Activated naive CD4-positive, alpha-beta T cell treated with anti-CD3 and anti-CD28 coated beads, Interleukin-2, amount 50 U/mL, for 72 hours (primary cell): ENCODE measurements at places on chromosomes 6 and 20. TPM values are rescaled to one million over a fixed set of nuclear protein-coding genes. Genes with fewer than 3 reads are reported as not detected.
A peak's percentile ranks its signal among the peaks of the same experiment; 100 is the strongest.

DNA sequence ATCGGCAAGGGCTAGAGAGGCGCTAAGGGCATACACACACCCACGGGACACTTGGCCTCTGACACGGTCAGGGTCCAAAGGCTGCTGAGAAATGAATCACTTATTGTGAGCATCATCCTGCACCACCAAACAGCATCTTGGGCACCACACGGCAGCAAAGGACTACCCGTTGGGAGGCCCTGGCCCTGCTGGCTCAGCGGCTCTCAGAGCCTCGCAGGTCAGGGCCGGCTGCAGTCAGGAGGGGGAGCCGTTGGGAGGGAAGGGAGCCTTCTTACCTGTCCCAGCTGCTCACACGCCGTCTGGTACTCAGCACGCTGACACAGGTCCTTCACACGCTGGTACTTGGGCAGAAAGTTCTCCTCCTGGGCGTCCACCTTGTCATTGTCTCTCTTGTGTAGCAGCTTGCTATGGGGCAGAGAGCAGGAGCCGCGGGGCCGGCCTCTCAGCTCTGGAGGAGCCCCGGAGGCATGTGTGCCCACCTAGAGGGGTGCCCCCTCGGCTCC lies 109.0 kb downstream of the SULF2 start:
- peak; percentile 37 for DNase-seq

Gene GSTA4
- 7.9 TPM for total RNA-seq

DNA sequence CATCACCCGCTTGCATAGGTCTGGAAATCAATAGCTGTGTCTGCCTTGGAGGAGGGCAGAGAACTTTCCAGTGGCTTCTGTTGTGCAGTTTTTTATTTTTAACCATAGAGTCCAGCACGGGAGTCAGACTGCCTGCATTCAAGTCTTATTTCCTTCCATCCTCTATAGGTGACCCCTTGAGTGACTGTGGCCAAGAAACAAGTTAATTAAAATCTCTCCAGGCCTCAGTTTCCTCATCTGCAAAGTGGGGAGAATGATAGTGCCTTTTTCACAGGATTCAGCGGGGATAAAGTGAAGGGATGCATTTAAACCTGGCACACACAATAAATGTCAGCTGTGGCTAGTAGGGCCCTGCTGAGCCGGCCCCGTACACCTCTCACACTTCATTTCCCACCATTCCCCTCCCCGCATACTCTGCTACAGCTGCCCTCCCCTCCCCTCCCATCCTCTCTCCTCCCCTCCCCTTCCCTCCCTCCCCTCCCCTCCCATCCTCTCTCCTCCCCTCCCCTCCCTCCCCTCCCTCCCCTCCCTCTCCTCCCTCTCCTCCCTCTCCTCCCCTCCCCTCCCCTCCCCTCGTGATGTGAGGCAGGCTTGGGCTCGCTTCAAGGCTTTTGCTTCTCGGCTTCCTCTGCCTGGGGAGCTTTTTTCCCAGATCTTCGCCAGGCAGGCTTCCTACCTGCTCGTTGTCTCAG lies 150.5 kb downstream of the TFAP2C start:
- DNase-seq = no peak

DNA sequence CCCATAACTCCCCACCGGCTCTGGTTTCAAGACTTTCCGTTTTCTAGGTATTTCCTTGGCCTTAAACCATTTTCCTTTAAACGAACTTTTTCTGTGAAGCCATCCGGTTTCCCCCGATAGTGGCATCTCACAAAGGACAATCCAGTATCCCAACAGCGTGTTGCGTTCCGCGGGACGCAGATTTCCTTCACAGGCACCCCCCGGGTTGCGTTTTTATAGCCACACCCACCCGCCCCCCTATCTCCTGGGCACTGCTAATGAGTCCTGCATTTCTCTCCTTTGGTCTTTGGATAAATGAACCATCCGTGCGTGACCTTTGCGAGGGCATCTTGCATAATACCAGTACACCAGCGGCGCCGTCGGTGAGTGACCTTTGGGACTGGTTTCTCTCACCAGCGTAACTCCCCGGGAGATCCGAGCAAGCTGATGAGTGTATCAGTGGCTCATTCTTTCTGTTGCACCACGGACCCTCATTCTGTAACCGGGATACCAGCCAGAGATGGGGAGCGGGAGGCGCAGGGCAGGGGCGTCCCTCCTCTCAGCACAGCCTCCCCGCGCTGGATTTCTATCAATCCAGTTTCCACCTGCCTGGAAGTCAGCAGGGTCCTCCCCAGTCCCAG lies 586 bp upstream of the NQO2 start:
- peak; percentile 92 for DNase-seq

DNA sequence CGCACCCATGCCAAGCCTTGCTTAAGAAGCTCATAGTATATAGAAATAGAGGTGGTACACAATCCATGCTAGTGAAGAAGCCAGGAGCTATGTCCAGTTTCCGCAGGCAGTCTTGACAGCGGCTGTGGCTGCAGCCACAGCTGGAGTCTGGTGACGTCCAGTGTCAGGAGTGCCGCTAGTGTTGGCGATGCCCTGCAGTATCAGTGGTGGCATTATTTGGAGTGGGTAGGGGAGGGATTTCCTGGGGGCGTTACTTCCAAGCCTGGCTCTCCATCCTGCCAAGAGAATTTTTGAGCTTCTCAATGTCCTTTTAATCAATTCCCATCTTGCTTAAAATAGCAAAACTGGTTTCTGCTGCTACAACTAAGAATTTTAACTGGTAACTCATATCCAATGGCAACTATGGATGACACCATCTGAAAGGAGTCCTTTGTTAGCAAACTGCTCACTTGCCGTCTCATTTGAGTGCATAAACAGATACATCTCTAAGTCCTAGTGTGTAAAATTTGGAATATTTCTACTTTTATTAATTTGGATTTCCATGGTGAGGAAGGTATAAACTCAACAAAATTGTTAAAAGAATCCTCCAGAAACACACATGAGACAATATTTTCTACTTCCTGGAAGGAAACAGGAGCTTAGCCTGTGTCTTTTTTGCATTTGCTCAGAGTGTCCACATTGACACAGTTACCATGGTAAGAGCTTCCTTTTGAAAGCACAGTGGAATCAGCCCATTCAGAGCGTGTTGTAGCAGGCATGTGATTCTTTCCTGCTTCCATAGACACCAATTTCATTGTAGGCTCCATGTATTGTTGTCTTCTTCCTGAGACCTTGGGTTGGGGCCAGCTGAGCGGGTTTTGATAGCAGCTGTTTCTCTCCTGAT lies 44.6 kb upstream of the PXDC1 start:
- no peak for DNase-seq

DNA sequence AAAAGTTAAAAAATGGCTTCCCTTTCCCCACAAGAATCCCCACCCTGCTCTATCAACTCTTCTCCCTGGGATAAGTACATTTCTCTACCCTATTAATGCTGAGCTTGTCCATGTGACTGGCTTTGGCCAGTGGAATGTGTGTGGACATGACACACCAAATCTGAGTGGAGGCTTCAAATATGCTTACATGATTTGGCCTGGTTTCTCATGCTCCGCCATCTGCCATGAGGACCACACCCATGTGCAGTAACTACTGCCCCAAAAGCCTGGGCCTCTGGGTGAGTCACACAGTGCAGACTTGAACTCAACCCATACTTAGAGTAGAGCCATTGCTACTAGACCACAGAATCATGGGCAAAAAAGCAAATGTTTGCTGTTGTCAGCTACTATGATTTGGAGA lies 65.4 kb downstream of the PRND start:
- no peak for DNase-seq

- DNase-seq = no peak
These were observed 308.2 kb downstream of the EYS start for GRCh38 chr6:65398851-65399250.

DNA sequence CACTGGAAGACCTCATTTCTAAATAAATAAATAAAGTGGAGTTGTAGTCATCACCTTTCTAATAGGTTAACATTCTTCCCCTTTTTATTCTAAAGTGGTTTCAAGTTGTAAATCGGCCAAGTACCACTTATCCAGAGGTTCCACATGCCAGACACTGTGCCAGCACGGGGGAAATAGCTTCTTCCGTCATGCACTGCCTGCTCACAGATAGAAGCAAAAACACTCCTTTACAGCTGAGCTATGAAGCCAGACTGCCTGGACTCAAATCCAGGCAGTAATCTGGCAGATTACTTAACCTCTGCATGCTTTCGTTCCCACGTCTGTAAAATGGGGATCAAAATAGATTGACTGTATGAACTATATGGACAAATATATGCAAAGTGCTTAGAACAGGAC lies 17.2 kb upstream of the SCML4 start:
- DNase-seq = no peak

Gene KCNK15
- 0.09 TPM for total RNA-seq

DNA sequence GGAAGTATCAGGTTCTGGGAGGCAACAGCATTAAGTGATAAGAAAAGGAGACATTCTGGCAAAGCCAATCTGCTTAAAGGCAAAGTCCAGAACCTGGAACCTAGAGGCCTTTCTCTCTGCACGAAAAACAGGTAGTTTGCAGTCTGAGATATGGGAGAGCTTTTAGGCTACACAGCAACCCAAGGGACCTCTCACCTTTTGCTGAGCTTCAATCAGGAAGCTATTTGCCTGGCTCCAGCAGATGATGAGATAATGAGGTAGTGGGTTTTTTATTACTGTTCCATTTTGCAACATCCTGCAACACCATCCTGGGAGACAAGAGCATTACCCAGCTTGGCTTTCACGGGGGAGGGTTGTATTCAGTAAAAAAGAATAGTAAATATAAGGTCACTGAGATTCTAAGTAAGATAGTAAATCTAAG lies 143.1 kb downstream of the ADGRG6 start:
- DNase-seq = no peak

DNA sequence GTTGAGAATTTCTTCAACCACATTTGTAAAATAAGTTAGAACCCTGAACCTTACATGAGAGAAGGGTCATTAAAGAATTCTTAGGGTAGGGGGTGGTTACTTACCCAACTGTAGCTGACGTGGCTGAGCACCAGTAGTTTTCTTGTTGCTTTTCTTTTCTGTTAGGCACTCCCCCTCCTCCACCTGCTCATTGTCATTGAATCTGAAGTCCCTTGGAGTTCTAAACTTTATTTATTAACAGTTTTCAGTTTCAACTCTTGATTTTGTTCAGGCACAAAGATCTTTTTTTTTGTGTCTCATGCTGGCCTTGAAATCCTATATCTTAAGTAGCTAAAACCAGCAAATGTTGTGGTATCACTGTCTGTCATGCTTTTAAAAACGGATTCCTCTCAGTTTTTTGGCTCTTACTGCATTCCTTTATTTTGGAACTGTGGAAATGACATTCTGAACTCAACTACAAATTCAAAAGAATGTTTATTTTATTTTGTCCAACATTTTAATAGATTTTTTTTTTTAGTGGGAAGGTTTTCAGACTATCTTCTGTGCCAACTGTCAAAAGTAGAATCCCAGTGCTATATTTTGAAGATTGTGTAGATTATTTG lies 465.2 kb downstream of the PHF3 start:
- no peak for DNase-seq

DNA sequence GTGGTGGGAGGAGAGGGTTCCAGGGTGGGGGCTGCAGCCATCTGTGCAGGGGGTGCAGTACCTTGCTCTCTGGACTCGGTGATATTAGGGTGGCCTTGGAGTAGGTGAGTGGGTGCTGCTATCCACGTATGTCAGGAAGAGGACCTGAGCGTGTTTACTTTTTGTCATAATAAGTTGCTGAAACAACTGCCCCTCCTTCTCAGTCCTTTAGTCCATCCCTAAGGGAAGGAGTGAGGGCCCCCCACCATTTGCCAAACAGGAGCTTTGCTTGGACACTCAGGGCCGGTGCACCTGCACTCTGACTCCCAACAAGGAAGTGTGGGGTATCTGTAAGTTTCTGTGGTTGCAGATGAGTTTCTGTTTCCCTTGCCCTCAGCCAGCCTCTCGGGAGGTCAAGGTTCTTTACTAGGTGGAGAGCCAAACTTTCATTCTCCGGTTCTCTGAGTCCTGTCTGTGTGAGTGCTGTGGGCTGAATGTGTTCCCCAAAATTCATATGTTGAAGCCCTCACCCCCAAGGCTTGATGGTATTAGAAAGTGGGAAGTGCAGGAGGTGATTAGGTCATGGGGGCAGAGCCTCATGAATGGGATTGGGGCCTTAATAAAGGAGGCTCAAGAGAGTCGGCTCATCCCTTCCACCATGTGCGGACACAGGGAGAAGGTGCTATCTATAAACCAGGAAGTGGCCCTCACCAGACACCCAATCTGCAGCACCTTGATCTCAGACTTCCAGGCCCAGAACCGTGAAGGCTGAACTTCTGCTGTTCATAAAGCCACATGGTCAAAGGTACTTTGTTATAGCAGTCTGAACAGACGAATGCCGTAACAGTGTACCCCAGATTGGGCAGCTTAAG lies 19.6 kb upstream of the CCR6 start:
- DNase-seq = no peak

DNA sequence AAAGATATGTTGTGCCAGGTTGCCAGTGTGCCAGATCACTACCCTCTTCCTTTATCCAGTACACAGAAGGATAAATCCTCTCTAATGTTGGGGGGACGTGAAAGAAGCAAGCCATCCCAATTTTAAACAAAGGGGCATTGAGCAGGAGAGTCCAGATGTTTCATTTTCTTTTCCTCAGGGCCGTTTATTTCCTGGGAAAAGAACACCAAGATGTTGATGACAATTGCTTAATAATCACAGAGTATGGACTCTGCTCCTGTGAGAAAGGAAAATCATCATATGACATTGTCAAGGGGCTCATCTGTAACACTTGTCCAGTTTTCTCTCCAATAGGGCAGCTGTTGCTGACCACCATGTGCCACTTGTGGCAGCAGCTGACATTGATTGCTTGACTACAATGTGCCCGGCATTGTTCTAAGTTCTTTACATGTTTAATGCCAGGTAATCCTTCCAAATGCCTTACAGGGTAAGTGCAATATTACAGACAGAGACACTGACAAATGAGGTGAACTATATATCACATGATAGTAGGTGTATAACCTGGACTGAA lies 161.4 kb downstream of the CD109 start:
- no peak for DNase-seq

DNA sequence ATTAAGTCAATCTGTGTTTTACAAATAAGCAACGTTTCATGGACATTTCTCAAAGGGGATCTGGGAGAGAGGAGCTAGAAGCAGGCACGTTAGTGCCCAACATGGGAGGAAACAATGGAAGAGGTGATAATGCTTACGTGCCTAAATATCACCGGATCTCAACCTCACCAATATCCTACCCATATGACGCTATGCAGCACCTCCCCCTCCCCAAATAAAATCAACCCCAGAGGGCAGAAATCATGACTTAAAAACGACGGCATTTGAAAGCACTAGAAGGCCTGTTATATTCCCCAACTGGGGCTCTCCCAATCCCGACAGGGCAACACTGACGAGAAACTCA lies 425 bp downstream of the HBS1L start:
- no peak for DNase-seq

DNA sequence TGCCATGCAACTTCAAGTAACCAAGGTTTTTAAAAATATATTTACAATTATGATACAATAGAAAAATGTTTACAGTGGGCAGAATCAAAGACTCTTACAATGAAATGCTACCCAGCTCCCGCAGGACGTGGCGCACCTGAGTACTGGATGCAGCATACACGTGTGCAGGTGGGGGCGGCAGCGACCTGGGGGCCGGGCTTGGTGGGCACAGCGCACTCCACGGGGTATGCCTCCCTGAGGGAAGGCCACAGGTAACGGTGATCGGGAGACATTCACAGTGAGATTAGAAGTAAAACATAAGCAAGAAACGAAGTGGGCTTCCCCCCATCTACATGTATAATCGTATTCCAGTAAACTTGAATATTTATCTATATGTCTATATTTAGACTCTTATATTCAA lies 54.2 kb downstream of the WDR27 start:
- no peak for DNase-seq
